ENCODE measurements at places on chromosomes 7 and 10.
A peak's percentile ranks its signal among the peaks of the same experiment; 100 is the strongest.

- DNase-seq = peak; percentile 76
Measured at GRCh38 chr7:99928994-99929729, at the start of gene GJC3. TSS of gene GJC3 (minus strand) at chr7:99929620. CDS start at chr7:99929620, 0 bp downstream.

GRCh38 chr10:576130-576465 lies 113.4 kb downstream of the DIP2C start:
- DNase-seq = no peak

DNA sequence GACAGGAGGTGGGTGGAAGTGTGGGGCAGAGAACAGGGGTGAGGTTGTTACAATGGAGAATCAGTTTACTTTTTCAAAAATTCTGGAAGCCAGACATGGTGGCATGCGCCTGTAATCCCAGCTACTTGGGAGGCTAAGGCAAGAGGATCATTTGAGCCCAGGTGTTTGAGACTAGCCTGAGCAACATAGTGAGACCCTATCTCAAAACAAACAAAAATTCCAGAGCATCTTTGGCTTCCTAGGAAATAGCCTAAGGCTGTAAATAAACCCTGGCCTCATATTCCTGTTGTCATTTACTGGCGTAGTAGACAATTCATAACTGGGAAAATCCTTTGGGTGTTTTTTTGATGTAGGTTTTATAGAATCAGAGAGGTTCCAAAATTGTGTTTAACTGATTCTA lies 44.0 kb downstream of the GBF1 start:
- no peak for DNase-seq

- DNase-seq = peak; percentile 44
Measured at GRCh38 chr10:21953585-21954057, 49.9 kb downstream of the DNAJC1 start.

DNA sequence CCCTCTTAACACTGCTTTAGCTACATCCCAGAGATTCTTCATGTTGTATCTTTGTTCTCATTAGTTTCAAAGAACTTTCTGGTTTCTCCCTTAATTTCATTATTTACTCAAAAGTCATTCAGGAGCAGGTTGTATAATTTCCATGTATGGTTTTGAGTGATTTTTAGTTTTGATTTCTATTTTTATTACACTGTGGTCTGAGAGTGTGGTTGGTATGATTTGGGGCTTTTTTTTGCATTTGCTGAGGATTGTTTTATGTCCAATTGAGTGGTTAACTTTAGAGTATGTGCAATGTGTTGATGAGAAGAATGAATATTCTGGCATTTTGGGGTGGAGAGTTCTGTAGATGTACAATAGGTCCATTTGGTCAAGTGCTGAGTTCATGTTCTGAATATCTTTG lies 37.9 kb upstream of the CAPZA2 start:
- DNase-seq = no peak

GRCh38 chr10:28254290-28254985 lies 48.4 kb downstream of the MPP7 start:
- DNase-seq = no peak

- DNase-seq = no peak
Measured at GRCh38 chr10:121624836-121625486, 26.7 kb upstream of the FGFR2 start.

- DNase-seq = no peak
Measured at GRCh38 chr7:142231716-142232115, 26.1 kb downstream of the PRSS58 start.

DNA sequence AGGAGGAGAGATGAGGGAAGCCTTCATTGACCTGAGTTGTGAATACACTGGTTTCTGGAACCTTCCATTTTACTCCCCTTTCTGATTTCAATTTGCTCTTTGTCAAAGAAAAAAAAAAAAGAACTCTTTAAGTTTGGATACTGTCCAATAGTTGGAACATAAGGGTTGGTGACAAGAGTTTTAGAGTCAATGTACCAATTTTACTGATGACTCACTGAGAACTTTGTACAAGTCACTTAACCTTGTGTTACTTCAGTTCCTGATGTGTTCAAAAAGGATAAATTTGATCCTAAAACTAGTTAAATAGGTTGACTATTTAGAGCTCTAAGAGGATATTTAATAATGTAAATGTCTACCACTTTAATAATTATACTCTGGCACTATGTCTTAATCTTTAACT lies 4.1 kb upstream of the CDK14 start:
- no peak for DNase-seq

DNA sequence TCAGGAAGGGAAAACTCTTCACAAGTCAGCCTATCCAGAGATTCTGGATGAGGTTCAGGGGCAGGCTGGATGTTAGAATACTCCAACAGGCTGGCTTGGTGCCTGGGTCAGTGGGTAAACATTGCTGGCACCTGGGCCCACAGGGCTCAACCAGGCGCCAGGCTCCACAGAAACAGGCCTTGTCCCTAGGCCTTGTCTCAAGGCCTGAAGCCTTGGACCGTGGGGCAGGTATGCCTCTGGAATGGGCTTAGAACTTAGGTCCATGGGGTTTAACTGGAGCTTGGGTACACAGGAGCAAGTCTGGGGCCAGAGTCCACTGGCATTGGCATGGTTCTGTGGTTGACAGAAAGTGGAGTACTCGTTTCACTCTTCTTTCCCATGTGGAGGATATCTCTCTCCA lies 263.0 kb upstream of the ETV1 start:
- DNase-seq = no peak
